ENCODE measurements at places on chromosomes 3 and 15.

- no peak for DNase-seq
These were observed 6.2 kb downstream of the TNIK start for GRCh38 chr3:171454041-171454440.

- DNase-seq, result peak; percentile 2
These were observed 1.3 kb downstream of the DENND6A start for GRCh38 chr3:57691411-57692132.

GRCh38 chr15:81941479-81941878, 104.3 kb downstream of the MEX3B start:
- no peak for DNase-seq

DNA sequence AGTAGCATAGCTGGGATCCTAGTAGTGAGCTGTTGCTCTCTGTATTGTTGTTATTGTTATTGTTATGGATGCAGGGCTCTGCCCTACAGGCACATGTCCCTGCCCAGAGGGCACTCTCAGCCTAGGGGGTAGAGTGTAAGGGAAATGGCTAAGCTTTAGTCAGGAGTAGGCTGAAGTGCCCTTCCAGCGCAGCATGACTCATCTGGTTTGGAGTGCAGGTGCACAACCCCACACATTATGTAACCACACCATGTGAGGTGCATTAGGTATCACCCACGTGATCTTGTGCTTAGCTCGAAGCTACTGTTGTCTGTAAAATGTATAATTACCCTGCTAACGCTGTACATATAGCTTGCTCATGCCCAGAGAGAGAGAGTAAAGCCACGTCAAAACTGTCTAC, 48.3 kb upstream of the TIPARP start:
- DNase-seq, result no peak

DNA sequence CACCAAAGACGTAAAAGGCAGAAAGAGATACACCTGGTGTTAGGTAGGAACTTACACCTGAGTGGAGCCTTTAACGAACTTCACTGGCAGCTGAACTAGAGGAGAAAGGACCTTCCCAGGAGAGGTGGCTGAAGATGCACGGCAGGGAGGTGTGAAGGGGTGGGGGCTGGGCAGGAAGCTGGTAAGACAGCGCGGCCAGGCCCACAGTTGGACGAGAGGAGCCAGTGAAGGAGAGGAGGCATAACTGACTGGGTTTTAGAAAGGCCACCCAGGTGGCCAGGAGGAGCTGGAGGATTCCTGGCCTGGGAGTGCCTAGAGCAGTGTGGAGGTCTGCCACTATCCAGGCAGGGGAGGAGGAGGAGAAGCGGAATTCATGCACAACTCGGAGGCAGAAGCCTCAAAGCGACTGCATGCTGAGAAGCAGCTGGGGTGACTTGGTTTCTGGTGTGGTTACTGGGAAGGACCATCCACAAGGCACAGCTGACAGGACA, 51.9 kb downstream of the SLC41A3 start:
- no peak for DNase-seq

- DNase-seq, result no peak
These were observed 41.6 kb downstream of the WNT5A start for GRCh38 chr3:55445551-55445950.

GRCh38 chr3:58041826-58042324, 33.7 kb downstream of the FLNB start:
- DNase-seq, result no peak

- no peak for DNase-seq
These were observed 3.2 kb upstream of the SLC9A9 start for GRCh38 chr3:143851331-143852017.

DNA sequence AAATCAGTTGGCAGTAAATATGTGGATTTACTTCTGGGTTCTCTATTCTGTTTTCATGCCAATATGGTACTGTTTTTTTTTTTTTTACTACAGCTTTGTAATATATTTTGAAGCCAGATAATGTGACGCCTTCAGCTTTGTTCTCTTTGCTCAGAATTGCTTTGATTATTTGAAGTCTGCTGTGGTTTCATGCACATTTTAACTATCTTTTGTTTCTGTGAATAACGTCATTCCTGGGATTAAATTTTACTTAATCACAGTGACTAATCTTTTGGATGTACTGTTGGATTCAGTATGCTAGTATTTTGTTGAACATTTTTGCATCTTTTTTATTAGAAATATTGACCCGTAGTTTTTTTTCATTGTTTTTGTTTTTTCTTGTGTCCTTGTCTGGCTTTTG, 576.5 kb downstream of the ZNF385D start:
- no peak for DNase-seq

- no peak for DNase-seq
These were observed 15.4 kb downstream of the ARNT2 start for GRCh38 chr15:80419546-80419945.

- no peak for DNase-seq
These were observed 156.3 kb downstream of the HCN4 start for GRCh38 chr15:73212424-73212823.

DNA sequence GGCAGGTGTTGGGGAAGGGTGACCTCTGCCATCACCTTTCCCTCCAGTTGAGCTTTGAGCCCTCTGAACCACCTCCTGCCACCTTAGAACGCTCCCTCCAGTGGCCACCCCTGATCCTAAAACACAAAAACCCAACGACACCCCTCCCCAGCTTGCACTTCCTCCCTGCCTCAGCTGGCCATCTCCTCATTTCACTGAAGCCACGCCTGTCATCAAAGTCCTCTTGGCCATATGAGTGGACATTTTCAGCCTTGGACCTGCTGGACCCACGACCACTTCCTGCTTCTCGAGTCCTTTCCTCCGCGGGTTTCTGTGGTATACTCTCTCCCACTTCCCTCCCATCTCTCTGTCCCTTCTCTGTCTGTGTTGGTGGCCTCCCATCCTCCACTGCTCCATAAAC, 48.5 kb upstream of the NR2C2 start:
- DNase-seq, result no peak

DNA sequence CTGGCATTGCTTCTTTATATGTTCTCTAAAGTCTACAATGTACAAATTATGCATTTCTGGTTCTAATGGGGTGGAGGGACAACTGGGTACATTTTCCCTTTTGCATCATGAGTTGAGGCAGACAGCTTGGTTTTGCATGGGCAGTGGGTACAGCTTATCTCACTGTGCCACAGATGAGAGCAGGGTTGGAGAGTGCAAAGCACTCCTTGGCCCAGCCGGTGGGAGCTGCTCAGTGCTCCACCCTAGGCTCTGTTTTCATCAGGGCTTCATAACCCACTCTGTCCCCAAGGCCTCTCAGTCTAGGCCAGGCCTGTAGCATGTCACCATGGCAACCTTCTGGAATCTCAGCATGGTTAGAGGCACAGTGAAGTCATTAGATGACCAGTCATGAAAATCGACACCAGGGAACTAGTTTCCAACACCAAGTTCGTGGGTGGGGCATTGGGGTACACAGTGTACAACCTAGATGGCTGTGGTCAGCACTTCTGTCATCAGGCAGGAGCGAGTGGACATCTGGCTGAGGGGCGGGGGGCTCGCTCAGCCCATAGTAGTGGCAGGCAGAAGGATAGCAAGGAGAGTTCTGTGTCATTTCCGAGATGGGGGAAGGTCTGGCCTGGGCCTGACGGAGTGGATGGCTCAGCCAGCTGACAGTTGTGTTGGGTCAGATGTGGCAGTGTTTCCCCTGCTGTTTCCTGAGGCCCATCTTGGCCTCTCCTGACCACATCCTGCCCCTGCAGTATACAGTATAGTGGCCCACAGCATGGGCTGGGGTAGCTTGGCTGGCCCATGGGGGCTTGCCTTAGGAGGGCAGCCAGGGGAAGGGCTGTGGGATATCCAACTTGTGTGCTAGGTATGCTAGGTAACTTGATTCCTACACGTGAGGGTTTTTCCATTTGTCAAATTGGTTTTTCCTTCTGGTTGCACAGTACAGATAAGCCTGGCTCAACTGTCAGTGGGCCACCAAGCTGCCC, 75.7 kb upstream of the PRR23C start:
- no peak for DNase-seq

DNA sequence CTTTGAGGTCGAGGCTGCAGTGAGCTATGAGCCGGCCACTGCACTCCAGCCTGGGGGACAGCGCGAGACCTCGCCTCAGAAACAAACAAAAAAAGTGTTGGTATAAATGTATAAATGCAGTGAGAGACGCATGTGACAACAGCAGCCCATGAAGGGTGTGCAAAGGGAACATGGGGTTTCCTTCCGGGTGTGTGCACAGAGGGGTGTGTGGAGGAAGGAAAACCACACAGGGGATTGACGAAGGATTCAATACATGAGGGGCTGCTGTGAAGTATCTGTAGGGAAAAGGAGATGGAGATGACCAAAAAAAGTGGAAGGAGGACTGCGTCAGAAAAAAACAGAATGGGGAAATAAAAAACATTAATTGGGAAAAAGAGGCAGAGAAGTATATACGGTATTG, 1.1 kb downstream of the MTFMT start:
- DNase-seq, result no peak

All from activated naive CD4-positive, alpha-beta T cell treated with Interleukin-2 at 50 U/mL for 16 hours (primary cell).